ENCODE measurements at places on chromosomes 5 and 9.
A peak's percentile ranks its signal among the peaks of the same experiment; 100 is the strongest.

GRCh38 chr9:137715321-137715720, 96.5 kb downstream of the EHMT1 start:
- DNase-seq = no peak

- DNase-seq = no peak
Measured at GRCh38 chr5:124979251-124979650, 232.8 kb upstream of the ZNF608 start.

- DNase-seq = no peak
Measured at GRCh38 chr9:112437406-112437805, 49.2 kb upstream of the KIAA1958 start.

DNA sequence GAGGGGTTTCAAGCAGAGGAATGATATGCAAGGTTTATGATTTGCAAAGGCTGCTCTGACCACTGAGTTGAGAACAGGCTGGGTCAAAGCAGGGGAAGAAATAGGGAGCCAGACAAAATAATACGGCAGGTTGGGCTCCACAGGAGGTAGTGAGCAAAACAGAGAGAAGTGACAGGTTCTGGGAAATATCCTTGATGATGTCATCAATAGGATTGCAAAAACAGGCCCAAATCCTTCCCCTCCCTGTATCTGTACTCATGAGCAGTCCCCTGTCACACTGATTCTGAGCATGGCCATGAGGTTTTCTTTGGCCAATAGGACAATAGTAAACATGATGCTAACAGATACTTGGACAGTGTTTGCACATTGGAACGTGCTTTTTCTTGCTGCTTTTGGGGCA, 471.8 kb upstream of the BRINP1 start:
- DNase-seq = no peak

GRCh38 chr5:10364186-10364689, 10.7 kb downstream of the MARCHF6 start:
- DNase-seq = no peak

DNA sequence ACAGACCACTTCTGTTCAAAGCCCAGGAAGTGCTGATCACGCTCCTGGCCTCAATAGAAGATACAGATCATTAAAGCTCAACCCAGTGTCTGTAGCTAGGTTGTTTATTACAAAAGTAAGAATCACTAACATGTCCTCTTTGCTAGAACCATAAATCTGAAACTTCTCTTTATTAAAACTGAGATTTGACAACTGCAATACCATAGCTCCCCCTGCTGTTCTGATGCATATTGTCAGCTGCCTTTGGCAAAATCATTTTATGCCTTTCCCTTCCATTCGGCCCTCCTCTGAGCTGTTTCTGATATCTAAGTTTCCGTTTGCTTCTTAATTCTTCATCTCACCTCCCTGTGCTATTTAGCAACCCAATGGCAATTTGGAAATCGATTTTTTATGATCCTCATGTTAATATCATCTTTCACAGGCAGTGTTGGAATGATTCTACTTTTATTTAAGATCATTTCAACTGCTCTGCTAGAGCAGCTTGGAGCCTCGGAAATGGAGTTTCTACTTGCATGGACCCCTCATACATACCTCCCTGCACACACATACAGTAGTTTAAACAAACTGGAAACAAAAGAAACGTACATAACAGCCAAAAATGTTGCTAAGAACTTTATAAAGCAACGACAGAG, 998.8 kb downstream of the MAT2B start:
- DNase-seq = peak; percentile 18

- no peak for DNase-seq
Measured at GRCh38 chr5:120229036-120229435, 235.1 kb upstream of the PRR16 start.

- DNase-seq = no peak
Measured at GRCh38 chr5:74664551-74664950, 20.5 kb upstream of the HEXB start.

- no peak for DNase-seq
Measured at GRCh38 chr5:8751971-8752370, 793.9 kb downstream of the SEMA5A start.

DNA sequence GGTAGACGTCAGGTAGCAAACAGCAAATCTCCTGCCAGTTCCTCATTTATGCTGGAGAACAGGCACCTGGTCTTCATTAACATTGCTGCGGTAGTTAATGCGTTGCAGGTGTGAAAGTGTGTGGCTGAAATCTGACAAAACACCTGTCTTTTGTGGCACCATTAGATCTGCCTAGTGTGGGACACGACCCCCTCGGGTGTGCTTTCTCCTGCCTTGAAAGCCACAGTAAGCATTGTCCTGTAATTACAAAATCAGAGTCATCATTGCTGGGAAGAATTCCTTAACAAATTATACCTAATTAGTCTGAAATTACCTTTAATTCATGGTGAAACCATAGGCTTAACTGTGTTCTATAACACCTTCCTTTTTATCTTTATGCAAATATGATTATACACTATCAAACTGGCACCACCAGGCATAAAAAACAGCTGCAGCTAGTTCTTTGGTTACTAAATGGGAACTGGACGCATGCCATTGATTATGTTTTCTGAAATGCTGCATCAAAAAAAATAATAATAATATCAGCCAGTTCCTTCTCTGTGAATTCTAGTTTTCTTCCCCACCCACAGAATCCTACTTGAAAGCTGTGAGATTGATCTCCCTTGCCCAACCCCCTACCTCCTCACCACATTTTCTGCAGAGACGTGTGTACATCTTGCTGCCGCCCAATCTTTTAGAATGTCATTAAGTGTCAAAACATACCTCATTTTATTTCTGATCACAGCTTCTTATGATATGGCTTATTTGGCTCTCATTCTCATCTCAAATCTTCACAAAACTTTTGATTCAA, 374.0 kb downstream of the NFIB start:
- no peak for DNase-seq

GRCh38 chr5:179373961-179374505, 28.8 kb upstream of the ADAMTS2 start:
- DNase-seq = no peak

DNA sequence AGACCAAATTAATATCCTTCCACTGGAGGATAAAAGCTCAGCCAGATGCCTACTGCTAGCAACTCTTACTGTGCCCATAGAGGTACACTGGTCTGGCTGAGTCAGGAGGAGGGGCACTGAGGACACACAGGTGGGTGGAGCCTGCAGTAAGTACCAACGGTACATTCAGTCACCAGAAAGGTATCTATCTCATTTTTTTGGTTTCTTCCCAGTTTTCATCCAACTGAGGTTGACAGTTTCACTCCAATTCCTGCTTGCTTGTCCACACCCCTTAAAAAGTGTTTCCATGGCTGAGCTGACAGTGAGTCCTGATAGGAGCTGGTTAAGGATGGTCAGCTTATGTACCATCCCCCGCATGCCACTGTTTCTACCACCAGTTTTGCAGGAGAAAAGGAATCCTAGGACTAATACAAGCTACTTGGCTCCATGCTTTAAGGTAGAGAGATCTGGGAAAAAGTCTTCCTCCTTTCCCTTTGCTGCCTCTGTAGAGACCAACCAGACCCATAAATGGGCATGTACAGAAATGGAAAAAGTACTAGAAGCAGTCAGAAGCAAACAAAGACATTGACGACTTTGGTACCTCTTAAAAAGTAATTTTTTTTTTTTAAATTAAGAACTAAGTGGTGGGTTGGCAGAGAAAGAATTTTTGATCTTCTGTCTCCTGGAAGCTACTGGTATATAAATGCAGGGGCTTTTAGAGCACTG, 3.2 kb downstream of the ELL2 start:
- DNase-seq = no peak
